ENCODE measurements at places on chromosomes 6 and 20.

DNA sequence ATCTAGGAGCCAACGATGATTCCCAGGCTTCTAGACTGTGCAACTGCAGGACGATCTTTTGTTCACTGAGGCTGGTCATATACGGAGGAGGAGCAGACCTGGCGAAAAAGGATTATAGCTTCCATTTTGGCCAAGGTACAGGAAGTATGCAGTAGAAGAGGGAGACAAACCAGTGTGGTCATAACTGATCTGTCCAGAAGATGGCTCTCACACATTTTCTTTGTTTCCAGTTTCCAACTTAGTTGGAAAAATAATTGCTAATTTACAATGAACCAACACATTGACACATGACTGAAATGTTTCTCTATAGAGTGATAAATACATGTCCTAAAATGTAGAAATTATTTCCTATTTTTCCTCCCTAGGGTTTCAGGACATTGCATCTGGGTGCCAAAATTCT is 364.1 kb upstream of the BTBD3 start:
- peak; percentile 38 for DNase-seq

- DNase-seq, result no peak
Measured at GRCh38 chr6:54706391-54706790, 140.2 kb upstream of the FAM83B start.

DNA sequence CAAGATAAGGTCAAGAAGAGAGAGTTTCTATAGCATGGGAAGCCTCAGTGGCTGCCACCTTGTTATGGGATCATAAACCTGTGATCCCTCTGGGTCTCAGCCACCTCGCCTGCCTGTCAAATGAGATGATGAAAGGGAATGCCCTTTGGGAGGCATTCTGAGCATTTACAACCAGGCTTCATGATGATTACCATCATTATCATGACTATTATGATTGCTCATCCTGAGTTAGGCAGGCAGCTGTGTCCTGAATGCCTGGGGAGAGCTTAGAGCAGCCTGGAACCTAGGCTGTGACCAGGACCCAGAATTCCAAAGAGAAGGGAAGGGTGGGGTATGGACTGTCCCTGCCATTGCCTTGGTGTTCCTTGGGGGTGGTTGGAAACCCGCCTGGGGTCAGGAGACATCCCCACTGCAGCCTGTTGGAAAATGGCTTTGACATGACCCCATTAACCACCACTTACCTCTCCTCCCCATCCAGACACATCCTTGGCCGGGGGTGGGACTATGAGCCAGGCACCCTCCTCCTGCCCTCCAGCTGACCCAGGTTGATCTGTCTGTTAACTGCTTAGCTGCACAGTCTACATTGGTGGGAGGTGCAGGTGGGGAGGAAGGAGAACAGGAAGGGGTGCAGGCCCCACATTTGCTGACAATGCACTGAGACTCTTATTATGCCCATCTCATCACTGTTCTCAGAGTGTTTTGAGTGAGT is 51.9 kb downstream of the LRFN2 start:
- no peak for DNase-seq

DNA sequence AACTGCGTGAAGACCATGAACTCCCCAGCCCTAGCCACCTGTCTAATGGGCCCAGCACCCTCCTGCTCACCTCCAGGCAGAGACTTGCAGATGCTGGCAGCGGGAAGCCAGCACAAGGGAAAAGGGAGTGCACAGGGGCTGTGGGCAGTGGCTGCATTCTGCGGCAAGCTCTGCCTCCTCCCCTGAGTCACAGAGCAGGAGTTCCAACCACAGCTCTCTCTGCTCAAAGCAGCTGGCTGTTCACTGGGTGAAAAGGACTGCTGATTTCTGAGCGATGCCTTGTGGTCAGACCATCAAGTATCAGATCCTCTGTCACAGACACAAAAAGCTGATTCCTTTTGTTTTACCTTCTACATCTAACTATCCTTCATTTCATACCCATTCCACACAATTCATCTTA is 10.5 kb downstream of the NKX2-2 start:
- DNase-seq, result no peak

- no peak for DNase-seq
Measured at GRCh38 chr6:48037946-48038345, 73.1 kb downstream of the PTCHD4 start.

- no peak for DNase-seq
Measured at GRCh38 chr6:101700655-101701054, 307.1 kb downstream of the GRIK2 start.

DNA sequence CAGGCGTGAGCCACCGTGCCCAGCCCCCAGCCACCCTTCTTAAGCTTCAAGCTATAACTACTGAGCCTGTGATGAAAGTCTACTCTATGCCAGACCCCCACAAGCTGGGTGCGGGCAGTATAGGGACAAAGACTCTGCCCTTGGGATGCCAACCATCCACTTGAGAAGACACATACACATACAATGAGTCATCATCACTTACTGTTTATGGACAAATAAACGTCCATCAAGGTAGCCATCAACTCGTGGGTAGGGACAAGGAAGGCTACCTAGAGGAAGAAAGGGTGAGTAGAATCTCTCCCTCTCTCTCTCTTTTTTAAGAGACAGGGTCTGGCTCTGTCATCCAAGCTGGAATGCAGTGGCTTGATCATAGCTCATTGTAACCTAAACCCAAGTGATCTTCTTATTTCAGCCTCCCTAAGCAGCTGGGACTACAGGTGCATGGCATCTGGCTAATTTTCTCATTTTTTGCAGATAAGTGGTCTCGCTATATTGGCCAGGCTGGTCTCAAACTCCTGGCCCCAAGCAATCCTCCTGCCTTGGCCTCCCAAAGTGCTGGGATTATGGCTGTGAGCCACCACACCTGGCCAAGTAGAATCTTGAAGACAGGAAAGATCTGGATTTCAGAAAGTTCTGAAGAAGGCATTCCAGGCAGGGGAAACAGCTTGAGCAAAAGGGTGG is 2.6 kb upstream of the TP53INP2 start:
- no peak for DNase-seq

GRCh38 chr20:57439993-57440392 is 48.8 kb downstream of the RBM38 start:
- DNase-seq, result no peak

GRCh38 chr6:47437592-47437991 is 40.0 kb upstream of the CD2AP start:
- DNase-seq, result no peak

GRCh38 chr6:3596766-3597165 is 139.9 kb upstream of the SLC22A23 start:
- no peak for DNase-seq

GRCh38 chr6:76682842-76683241 is 610.4 kb upstream of the IMPG1 start:
- no peak for DNase-seq

Data from AG20443 (cell line).